RWPE1 (cell line): ENCODE measurements at places on chromosomes 3 and 15.

DNA sequence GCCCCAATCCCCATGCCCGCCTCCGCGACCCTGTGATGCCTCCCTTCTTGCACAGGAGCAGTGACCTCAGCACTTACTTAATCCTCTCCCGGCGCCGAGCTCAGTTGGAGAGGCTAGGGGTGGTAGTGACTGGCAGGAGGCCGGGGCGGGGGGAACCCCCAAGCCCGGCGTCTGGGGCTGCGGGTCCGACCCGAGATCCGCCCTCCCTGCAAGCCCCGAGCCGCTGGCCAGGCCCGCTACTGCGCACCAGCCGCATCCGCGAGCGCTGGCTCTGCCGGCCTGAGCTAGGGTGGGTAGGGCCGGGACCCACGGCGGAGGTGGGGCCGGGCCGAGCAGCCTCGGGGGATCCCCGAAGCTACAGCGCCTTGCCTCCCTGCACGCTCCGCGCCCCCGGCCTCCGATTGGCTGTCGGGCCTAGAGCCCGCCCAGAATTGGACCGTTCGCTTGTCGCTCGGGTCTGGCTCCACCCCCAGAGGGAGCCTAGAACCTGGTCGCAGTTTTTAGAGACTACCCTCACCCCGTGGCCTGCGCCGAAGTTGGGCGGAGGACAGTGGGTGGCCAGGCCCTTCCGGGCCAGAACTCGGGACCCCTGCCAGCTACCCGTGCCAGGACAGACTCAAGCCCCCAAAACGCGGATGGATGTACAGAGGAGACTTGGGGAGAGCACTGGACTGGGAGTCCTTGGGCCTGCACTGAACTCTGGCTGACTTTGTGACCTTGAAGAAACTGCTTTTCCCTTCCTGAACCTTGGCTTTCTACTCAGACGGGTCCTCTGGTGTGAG, at the start of gene C3orf18:
C3orf18 (minus strand) TSS at position 362 of the 782 bp plus-strand sequence. CDS start 2,048 bp downstream, outside the sequence.
- peak; percentile 75 for DNase-seq

GRCh38 chr15:42194513-42194912, 13.6 kb downstream of the VPS39 start:
- peak; percentile 38 for DNase-seq

- DNase-seq, result no peak
Measured at GRCh38 chr15:71444032-71444810, 328.9 kb downstream of the THSD4 start.

DNA sequence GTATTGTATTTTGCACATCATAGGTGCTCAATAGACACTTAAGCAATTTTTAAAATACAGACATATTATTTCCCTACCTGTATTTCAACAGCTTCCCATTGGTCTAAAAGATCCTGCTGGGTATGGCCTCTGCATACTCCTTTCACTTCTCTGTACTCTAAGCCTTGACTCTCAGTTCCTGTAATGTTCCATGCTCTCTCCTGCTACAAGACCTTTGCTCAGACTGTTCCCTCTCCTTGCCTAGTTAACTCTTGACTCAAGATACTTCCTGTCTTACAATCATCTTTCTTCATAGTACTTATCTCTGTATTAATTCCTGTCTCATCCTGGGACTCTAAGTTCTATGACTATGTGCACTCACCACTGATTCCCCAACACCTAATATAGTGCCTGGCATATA, 1.7 kb downstream of the SCN11A start:
- DNase-seq, result no peak

- no peak for DNase-seq
Measured at GRCh38 chr15:51755790-51756189, 4.4 kb downstream of the TMOD2 start.

- no peak for DNase-seq
Measured at GRCh38 chr3:152177757-152178156, 91.0 kb upstream of the MBNL1 start.

- peak; percentile 97 for DNase-seq
Measured at GRCh38 chr3:49856181-49857005, at the start of gene TRAIP. TSS of gene TRAIP (minus strand) at chr3:49856564. CDS start at chr3:49856453, 111 bp downstream.

GRCh38 chr3:61078048-61078752, 173.1 kb downstream of the FHIT start:
- no peak for DNase-seq

DNA sequence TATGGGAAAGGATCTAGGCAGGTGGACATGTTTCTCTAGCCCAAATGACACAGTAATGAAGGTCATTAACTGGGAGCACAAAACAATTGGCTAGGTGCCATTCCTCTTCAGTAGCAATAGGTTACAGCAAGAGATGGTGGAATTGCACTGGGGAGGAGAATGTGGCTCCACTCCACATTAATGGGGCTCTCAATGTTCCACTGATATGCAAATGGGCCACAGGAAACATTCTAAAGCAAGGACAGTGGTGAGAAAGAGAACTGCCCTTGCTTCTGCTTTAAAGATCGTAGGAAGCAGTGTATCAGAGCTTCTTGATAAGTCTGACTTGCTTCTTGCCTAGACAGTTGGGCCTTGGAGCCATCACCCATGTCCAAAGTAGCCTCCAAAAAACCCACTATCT, 271.4 kb upstream of the PPP2R3A start:
- DNase-seq, result no peak

DNA sequence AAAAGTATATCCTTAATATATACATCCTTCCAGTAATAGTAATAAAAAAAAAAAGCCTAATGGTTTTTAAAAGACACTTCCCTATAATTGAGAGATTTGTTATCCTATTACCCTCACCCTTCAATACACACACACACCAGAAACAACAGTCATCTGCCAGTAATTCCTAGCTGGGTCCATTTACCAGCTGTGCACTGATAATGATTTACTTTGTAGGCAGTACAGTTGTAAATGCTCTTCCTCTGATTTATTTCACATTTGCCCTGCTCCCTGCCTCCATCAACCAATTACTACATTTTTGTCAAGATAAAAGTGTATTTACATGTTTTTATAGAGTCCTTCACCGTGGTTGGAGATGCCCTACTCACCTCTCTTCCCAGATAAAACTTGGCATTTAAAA, 12.4 kb downstream of the TPM1 start:
- DNase-seq, result no peak

- no peak for DNase-seq
Measured at GRCh38 chr3:136209921-136210320, 13.8 kb upstream of the MSL2 start.

GRCh38 chr15:70376929-70377691, 279.4 kb upstream of the TLE3 start:
- DNase-seq, result peak; percentile 59

DNA sequence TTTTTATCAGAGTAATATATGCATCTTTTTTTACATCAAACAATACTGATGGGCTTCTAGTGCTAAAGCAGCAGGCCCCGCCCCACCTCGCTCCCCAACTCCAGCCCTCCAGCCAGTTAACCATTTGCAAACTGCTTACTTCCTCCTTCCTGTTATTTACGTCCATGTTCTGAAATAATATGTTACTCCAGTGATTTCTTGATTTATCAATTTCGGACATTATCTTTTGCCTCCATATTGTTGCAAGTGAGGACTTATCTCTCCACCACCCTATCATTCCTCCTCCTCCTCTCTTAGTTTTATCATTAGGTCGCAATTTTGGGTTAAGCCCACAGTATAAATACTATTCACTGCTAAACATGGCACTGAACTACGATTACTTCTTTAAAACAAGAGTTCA, 39.5 kb downstream of the ZNF710 start:
- DNase-seq, result no peak

DNA sequence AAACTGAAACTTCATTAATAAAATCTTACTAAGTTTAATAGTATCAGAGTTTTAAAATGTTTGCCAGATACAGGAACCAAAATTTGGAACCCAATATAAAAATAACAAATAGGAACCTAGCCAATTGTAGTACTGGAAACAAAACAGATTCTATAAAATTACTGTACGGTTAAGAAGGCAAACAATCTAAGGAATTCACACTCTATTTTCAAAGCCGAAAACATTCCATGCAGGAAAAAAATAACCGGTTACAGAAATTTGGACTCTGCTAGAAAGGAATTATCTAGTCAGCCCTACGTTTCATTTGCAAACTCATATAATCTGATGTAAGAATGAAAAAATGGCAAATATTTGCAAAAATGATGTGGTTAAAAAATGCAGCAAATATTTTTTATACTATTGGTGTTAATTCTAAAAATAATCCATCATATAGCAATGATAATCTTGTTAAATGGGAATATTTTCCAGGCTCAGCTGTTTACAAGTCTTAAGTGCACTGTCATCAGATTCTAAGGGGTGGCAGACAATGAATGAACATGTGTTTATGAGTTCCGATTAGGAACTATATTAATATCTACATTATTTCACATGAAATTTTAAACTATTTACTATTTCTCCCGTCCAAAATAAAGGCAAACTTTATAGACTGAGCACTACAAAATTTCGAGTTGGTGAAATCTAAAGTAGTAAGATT, 58.1 kb downstream of the DCBLD2 start:
- no peak for DNase-seq

GRCh38 chr15:29570121-29570947, 251.9 kb downstream of the TJP1 start:
- no peak for DNase-seq

DNA sequence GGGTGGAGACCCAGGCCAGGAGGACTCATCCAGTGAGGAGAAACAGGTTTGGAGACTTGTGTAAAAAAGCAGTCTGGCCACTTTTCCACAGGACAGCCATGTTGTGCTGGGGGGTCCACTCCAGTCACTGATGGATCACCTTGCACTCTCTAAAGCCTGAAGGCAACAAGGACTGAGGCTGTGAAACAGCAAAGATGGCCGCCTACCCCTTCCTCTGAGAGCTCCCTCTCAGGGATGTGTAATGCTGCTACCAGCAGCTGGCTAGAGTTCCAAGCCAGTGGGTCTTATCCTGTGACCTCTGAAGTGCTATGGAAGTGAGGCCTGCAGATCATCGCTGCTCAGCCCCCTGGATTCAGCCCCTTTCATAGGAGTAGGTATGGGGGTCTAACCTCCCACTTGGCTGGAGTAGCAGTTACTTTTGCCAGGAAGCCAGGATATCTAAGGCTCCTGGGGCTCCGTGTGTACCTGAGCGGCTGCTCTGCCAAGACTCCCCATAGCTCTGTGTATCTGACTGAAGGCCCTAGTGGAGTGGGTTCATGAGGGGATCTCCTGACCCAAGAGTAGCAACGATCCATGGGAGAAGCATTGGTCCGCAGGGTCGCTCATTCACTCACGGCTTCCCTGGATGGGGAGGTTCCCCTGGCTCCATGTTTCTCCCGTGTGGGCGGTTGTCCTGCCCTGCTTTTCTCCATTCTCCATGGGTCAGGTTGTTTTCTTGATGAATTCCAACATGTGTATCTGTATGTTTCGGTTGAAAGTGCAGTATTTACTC, 69.9 kb upstream of the TNFSF10 start:
- DNase-seq, result no peak

- DNase-seq, result peak; percentile 45
Measured at GRCh38 chr15:93210995-93211394, 122.0 kb upstream of the RGMA start.

DNA sequence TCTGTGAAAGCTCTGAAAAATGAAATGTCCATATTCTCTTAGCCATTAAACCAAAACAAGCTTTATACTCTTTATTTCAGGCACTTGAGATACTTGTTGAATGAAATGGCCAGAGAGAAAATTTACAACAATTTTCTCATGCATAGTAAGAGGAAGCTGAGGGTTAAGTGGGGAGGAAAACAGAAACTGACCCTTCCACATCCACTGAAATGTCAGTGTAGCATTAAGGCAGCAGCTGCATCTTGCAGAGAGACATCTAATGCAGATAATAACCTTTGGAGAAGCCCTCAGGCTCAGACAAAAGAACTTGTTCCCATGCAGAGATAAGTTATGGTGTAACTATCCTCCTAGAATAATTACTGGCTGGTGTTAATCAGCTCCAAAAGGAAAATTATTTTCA, 34.0 kb downstream of the ZDHHC23 start:
- DNase-seq, result no peak

DNA sequence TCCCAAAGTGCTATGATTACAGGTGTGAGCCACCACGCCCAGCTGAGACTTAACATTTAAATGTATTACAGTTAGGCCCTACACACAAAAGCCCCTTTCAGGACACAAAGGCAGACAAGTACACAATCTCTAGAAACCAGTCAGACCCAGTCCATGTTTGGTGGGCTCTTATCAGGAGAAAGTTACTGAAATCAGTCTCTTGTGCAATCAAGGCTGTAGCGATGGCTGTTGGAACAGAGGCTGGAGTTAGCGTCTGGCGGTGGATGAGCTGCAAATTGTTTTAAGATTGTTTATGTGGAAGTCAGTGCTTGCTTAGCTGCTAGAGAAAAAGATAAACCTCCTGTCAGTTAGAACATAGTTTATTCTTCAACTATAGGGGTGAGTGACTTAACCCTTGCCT, 89.5 kb upstream of the SNRPN start:
- no peak for DNase-seq

- no peak for DNase-seq
Measured at GRCh38 chr15:80639168-80639555, 55.9 kb upstream of the ABHD17C start.

DNA sequence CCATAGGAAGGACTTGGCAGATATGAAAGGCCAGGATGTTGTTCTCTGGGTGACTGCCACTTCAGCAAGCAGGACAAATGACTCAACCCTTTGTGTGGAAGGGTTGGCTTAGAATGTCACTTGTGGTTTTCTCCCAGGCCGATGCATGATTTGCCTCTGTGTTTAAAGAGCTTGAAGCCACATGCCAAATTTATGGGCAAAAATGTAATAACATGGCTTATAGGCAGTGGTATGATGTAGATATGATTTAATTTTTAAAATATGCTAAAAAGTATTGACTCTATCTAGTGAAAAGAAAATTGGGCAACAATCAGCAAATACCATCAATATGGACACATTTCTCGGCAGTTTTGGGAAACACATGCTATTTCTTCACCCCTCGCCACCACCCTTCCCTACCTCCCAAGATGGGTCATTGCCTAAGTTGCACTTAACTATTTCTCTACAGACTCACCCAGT, 114.6 kb downstream of the CYP19A1 start:
- DNase-seq, result no peak

DNA sequence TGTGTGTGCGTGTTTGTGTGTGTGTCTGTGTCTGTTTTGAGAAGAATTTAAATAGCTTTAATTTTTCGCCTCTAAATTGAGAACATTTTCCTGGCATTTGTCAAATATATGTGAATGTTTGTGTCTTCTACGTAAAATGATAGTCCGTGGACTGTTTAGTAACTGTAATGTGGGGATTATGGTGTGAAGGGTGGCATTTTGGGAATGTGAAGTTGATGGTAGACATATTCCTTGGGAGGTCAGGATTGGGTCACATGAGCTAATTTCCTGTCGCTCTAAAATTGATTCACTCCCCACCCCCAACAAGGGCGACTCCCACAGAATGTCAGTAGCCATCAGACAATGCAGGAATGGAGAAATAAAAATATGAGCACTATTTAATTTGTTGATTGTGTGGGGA, 107.3 kb downstream of the ITPR1 start:
- no peak for DNase-seq

DNA sequence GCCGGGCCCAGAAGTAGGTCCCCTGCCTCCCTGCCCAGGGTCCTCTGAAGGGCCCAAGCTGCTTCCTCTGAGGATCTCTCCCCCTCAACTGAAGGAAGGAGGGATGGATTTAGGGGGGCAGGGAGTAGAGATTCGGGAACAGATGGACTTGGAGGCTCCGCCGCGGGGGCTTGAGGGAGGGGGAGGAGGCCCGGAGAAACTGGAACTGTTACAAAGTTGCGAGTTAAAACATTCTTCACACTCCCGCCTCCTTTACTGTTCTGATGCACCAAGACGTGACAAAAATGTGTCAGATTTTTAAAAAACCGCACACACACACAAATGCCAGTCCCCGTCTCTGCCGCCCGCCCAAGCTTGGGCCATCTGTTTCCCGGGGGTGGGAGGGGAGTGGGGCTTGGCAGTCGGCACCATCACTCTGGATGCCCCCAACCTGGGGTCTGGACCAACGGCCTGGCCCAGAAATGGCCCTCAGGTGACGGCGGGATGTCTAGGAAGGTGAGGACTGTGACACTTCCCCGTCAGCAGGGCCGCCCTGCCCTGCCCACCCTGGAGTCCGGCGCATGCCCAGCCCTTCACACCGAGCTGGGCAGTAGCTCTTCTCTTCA, 25.0 kb upstream of the LINGO1 start:
- DNase-seq, result no peak
